Stimulated activated CD8-positive, alpha-beta memory T cell treated with anti-CD3 and anti-CD28 coated beads, Interleukin-2, amount 100 ng/mL, for 1 hour (primary cell): ENCODE measurements at places on chromosomes 6 and 20.

- DNase-seq: no peak
Measured at GRCh38 chr20:40471261-40471629, 217.8 kb downstream of the MAFB start.

GRCh38 chr20:11719153-11719552 lies 198.5 kb upstream of the BTBD3 start:
- no peak for DNase-seq

GRCh38 chr6:558959-559358 lies 97.9 kb downstream of the HUS1B start:
- no peak for DNase-seq

DNA sequence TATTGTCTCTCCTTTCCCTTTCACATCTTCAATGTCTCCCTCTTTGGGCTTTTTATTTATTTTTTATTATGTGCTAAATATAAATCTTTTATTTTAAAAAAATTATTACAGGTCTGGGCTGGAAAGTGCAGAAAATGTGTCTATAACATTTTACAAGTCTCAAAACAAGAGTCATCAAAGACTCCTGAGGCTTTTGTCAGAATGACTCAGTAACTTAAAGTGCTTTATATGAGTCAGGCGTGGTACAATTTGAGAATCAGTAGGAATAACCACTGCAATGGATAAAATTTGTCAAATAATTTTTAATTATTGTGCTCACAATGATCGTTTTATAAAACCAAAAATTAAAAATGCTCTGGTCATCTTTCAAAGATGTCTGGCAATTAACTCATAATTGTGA lies 193.9 kb downstream of the MMUT start:
- DNase-seq: no peak

DNA sequence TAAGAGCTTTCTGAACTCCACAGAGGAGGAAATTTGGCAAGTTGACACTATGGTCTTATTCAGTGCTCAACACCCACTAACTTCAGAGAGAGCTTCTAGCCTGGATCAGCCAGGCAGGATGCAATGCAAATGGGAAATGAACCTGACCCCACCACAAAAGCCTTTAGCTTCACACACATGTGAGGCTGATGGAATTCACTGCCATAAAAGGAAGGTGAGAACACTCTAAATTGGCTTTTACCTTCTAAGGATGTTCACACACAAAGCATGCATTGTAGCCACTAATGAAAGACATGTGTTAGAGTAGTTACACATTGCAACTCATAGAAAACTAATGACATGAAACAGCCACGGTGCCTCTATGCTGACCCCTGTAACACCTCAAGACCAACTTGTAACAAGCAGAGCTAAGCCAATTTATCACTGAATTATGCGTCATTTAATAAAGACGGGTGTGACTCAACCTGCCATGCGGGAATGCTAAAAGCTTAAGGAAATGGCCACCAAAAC lies 262.1 kb downstream of the HACE1 start:
- DNase-seq: no peak

DNA sequence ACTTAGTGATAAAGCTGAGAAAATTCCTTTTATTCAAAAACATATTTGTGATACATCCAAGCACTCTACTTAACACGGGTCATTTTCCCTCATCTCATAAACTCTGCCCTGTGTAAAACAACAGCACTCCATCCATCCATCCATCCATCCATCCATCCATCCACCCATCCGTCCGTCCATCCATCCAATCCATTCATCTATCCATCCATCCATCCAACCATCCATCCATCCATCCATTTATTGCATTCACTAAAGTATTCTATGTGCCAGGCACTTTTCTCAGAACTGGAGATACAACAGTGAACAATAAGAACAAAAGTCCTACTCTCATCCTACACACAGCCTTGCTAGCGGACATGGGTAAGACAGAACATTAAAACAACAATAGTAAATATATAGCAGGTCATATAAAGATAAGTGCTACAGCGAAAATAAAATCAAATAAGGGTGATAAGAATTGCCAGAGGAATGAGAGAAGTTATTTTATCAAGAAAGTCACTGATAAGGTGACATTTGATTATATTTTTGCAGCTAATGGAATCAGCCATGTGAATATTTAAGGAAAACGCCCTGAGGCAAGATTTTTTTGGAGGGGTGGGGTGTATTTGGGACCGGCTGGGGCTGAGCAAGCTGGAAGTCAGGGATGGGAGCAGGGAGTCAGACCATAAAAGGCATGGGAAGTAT lies 78.2 kb downstream of the ADAT2 start:
- DNase-seq: no peak

DNA sequence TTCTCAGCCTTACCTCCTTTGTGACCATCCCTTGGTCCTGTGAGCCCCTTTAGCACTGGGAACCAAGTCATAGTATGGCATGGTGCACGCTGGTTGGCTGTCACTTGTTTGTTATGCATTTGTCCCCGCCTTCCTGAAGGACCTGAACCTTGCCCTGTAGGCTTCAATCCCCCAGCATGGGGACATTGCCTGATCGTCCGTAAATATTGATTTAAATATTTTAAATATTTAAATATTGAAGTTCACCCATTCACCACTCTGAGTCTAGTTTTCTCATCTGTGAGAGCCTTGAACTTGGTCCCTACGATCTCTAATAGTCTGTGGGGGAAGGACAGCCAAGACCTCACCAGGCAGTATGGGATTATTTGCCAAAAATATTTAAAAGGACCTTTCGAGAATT lies 23.8 kb upstream of the PREX1 start:
- DNase-seq: no peak

- no peak for DNase-seq
Measured at GRCh38 chr6:13303668-13304017, 24.7 kb downstream of the TBC1D7 start.

GRCh38 chr6:157706883-157707282 lies 116.2 kb upstream of the SNX9 start:
- no peak for DNase-seq

DNA sequence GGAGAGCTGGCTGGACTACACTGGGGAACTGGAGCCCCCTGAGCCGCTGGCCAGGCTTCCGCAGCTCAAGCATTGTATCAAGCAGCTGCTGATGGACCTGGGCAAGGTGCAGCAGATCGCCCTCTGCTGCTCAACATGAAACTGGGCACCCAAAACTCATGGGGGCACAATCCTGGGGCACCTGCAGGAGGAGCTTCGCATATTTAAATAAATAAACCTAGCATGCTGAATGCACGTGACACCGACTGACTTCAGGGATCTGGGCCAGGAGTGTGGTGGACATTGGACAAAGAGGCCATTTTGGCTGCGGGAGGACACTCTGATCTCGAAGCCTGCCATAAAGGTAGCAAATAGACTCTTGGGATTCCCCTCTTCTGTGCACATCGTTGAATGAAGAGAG lies 6.8 kb downstream of the SCAND1 start:
- DNase-seq: no peak

- DNase-seq: no peak
Measured at GRCh38 chr20:18633411-18633810, 45.6 kb downstream of the DTD1 start.

DNA sequence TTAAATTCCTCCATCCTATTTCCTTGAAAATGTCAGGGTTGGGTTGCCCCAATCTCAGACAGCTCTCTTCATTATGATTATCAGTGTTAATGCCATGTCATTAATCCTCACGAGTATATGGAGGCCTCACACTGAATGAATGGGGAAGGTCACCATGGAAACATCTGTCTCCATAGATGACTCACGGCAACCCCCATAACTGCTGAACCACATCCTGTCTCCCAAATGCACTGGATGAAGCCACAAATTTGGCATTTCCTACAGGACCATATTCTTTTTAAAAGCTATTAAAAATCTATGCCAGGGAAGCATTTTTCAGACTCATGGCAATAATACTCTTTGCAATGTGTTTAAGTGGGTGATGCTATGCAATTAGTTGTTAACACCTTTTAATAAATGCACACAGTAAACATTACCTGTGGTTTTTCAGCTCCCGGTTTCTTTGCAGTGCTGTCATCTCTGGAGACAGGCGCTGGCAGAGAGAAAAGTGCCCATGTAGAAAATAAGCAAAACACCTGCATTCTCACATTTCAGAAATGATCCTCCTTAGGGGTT lies 80.1 kb upstream of the PTPRK start:
- DNase-seq: no peak

DNA sequence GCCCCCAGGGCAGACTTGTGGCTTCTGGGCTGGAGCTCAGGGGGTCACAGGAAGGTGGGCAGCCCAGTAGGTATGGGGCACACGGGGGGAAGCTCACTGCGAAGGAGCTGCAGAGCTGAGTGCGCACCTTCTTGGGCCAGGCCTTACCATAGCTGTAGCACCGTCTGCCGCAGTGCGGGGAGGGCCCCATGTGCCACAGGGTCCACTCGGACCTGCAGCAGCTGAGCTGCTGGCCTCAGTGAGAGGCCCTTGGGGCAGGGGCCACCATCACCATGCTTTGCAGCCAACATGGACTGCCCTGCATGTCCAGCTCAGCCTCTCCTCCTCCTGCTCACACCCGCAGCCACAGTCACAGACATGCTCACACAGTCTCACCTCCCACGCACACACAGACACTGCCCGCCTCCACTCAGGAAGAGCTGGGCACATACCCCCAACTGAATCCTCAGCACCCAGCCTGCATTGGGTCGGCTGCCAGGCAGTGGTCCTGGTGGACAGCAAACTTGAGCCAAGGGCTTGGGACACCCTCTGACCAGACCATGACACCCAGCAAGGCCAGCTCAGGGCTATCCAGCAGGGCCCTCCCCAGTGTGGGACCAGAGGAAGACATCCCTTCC lies 35.3 kb downstream of the YTHDF1 start:
- DNase-seq: no peak

GRCh38 chr20:62908971-62909791 lies 17.1 kb downstream of the DIDO1 start:
- DNase-seq: no peak

DNA sequence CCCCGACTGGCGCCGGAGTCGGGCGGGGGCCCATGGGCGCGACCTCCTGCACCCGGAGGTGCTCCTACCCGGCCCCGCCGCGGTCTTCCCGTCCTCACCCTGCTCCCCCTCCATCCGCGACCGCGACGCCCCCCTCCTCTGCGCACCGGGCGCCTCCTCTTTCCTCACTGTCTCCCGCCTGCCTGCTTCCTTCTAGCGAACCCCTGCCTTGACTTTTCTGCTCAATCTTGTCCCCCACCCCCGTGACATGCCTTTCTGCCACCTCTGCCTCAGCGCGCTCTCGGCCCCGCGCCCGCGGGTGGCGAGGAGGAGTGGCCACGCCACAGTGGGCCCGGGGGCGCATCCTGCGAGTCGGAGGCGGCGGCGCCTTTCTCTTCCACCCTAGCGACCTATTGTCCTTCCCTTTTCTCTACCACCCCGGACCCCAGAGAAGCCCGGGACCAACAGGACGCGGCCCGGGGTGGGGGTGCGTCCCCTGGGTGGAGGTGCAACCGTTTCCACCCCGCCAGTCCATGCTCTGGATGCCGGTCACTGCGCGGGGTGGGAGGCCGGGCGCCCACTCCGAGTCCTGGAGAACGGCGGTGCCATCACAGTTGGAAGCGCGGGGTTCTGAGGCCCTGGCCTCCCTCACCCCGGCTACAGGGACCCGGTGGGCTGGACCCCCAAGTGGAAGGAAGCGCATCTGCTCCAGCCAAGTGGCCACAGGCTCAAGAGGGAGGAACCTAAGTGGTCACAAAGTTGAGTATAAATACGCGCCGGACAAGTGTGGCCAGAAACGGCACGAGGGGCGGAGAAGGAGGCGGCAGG lies 2.0 kb downstream of the PDE10A start:
- DNase-seq: no peak

DNA sequence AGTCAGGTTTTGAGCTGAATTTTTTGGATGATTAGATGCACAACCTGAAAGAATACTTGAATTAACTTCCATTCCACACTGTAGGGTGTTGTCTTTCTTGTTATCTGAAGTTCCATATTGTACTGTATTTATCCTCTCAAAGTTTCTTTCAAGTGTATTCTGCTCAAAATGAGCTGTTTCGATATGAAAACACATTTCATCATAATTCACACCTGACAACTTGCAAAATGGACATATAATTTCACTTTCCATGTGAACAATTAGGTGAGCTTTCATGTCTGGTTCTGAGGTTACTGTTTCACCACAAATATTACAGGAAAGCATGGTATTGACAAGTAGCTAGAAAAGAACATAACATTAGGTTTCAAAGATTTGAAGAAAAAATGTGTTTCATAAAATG lies 1.7 kb downstream of the ZUP1 start:
- DNase-seq: no peak

- DNase-seq: no peak
Measured at GRCh38 chr6:39330057-39330456, 7.6 kb upstream of the KCNK16 start.

- no peak for DNase-seq
Measured at GRCh38 chr6:1312203-1312472, 240 bp downstream of the FOXQ1 start.

- DNase-seq: no peak
Measured at GRCh38 chr20:6122873-6123648, at the start of gene FERMT1. TSS of gene FERMT1 (minus strand) at chr20:6123030. CDS start at chr20:6119554, 3,476 bp downstream.

- no peak for DNase-seq
Measured at GRCh38 chr20:52621401-52621800, 350.8 kb upstream of the TSHZ2 start.
